ENCODE measurements at places on chromosomes 12 and 14.

DNA sequence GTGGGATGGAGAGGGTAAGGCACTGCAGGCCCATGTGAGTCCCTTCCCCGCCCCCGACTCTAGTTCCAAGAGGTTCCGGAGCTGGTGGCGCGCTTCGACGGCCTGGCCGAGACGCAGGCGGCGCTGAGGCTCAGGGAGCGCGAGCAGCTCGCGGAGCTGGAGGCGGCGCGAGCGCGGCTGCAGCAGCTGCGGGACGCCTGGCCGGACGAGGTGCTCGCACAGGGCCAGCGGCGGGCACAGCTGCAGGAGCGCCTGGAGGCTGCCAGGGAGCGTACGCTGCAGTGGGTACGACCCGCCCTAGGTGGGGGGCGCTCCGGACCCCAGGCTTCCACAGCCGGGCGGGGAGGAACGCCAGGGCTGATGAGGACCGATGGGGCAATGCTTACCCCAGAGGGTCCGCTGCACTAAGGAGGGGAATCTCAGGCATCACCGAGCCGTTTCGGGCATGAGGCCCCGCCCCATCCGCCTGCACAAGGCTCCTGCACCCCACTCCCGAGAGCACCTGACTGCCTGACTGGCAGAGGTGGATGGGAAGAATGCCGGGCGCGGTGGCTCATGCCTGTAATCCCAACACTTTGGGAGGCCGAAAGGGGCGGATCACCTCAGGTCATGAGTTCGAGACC, 4.9 kb downstream of the CFAP73 start:
- no peak for DNase-seq

GRCh38 chr12:80745851-80746505, 29.3 kb downstream of the MYF5 start:
- DNase-seq: no peak

DNA sequence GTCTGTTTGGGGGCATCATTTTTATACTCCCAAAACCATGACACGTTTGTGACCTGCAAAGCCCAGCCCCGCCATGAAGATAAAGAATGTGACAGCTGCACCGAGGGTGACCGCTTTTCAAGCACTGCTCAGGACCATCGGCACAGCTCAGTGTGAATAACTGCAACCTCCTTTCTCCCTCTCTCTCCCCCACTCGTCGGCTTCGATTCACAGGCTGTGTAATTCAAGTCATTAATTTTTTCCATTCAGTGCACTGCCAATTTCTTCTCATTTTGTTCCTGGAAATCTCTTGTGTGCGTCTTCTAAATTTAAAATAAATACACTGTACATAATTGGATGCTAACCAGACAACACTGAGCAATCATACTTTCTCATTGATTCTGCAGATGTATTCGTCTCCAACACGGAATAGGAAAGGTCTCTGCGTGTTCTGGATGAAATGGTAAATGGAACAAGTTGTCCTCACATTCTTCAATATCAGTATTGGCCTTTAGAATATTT, 260.8 kb downstream of the TTC8 start:
- no peak for DNase-seq

- DNase-seq: no peak
These were observed 41.3 kb downstream of the RAB3IP start for GRCh38 chr12:69779928-69780327.

GRCh38 chr14:98899441-98899840, 372.6 kb downstream of the BCL11B start:
- DNase-seq: no peak

GRCh38 chr12:64545081-64545382, 65.3 kb upstream of the RASSF3 start:
- no peak for DNase-seq

- no peak for DNase-seq
These were observed 56.2 kb downstream of the MIPOL1 start for GRCh38 chr14:37253905-37254304.

DNA sequence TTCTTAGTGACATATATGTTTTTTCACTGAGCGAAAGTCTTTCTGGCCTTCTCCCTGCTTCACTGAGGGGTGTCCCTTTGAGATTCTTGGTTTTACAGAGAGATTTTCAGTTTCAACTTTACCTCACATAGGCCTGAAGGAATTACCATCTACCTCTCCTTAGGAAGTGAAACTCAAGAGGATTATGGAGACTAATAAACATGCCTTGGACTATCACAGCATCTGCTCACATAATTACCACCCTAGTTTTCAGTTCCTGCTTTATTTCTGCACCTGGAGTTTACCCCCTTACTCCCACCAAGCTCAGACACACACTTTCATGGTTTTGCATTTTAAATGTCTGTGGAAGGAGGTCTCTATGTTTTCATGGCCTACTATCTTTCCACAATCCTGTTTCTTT, 118.3 kb upstream of the SCAF11 start:
- DNase-seq: no peak

DNA sequence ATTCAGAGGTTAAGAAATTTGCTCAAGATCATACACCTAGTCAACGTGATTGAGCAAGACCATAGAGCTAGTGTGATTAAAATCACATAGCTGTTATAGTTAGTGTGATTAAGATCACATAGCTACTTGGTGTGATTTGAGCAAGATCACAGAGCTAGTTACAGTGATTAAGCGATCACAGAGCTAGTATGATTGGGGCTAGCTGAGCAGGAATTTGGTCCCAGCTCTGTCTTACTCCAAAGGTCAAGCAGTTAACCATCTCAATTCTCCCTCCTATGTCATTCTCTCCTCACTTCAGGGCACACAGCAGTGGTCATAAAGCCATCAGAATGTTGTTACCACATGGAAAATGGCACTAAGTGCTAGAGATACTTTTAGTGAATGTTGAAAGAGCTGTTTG, 158.2 kb downstream of the SPTSSA start:
- DNase-seq: no peak

GRCh38 chr12:22190969-22191368, 143.5 kb downstream of the ST8SIA1 start:
- DNase-seq: no peak

DNA sequence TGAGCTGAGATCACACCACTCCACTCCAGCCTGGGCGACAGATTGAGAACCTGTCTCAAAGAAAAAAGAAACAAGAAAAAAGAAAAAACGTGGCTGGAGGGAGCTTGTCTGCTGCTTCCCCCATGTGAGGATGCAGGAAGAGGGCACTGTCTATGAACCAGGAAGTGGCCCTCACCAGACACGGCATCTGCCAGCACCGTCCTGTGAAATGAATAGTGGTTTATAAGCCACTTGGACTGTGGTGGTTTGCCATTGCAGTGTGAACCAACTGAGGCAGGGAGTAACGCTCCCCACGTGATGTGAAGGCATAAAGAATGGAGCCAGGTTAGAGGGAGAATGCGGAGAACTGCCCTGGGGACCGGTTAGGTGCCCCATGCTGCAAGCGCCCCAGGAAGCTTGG, 4.5 kb upstream of the BRF1 start:
- no peak for DNase-seq

DNA sequence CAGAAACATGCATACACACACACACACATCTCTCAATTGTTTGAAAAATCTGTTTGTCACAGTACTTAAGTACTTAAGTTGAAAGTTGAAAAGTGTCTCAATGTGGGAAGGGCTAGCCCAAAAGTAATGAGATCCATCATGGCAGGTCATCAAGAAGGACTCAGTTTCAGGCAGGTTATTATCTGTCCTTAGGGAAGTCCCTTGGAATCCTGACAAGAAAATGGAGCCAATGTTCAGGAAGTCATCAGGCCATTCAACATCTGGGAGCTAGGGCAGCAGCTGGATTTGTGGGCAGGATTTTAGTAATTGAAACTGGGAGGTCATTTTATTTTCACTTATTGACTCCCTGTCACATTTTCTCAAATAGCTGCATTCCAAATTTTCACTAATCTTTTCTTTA, 56.0 kb downstream of the MSRB3 start:
- no peak for DNase-seq

GRCh38 chr12:132517013-132517739, 27.2 kb downstream of the FBRSL1 start:
- DNase-seq: no peak

- DNase-seq: peak; percentile 0
These were observed 545.1 kb upstream of the ATP2B1 start for GRCh38 chr12:90253674-90254181.

DNA sequence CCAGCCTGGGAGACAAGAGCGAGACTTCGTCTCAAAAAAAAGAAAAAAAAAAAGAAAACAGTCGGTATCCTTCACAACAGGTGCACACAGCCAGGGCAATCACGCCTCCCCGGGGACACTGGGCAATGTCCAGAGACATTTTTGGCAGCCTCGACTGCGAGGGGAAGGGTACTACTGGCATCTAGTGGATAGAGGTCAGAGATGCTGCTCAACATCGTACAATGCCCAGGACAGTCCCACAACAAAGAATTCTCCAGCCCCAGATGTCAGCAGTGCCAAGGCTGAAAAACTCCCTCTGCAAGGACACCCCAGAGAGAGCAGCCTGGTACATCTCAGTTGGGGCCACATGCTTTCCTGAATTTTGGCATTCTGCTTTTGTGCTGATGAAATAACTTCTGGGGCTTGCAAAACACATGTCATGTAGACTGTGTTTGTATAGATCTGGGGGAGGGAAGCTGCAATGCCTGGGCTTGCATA, 21.5 kb downstream of the ALDH2 start:
- no peak for DNase-seq

GRCh38 chr14:94389104-94389469, 685 bp upstream of the SERPINA1 start:
- DNase-seq: no peak

- no peak for DNase-seq
These were observed 176.1 kb downstream of the AEBP2 start for GRCh38 chr12:19615384-19615725.

GRCh38 chr14:92792885-92793284, 1.2 kb upstream of the GOLGA5 start:
- no peak for DNase-seq

GRCh38 chr12:110111476-110112334, 12.5 kb upstream of the IFT81 start:
- no peak for DNase-seq

DNA sequence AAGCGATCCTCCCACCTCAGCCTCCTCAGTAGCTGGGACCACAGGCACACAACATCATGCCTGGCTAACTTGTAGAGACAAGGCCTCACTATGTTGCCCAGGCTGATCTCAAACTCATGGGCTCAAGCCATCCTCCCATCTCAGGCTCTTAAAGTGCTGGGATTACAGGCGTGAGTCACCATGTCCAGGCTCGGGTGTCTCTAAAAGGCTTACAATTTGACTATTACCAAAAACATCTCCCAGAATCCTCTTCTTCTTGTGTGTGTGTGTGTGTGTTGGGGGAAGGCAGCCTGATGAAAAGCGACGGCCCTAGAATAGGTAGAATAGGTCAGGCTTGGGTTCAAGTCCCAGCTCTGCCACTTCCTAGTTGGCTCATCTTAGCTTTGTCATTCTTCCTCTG, 16.8 kb downstream of the MSI1 start:
- no peak for DNase-seq

GRCh38 chr12:122740351-122740750, 9.7 kb upstream of the HCAR1 start:
- no peak for DNase-seq

GRCh38 chr12:53380794-53381730, 1.1 kb downstream of the SP1 start:
- DNase-seq: no peak

GRCh38 chr12:14169281-14169680, 187.9 kb upstream of the GRIN2B start:
- no peak for DNase-seq

DNA sequence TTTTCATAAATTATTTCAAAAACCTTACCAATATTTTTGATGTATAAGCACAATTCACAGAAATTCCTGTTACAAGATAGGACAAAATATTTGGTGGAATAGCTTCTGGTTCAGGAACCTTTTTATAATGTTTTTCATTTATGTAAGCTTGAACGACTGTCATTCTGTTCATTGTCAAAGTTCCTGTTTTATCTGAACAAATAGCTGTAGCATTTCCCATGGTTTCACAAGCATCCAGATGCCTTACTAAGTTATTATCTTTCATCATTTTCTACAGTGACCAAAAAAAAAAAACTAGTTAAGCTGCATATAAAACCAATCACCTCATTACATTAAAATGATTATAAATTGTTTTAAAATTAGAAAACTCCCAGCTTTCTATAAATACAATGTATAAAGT, 87.1 kb downstream of the ATP2B1 start:
- no peak for DNase-seq

DNA sequence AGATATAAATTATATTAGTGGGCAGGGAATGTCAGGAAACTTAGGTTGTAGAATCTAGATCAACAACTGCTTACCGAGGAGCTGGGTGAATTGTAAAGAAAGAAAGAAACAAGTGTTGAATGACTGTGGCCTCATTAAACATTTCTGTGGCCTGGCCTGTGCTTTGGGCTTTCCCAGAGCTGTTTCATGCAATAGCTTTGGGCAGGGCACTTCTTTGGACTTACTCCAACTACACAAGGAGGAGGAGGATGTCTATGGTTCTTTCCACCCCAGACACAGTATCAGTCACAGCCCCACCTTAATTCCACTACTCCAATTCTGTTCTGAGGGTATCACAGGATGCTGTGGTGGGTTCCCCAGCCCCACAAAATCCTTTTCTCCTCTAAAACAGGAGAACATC, 38.0 kb downstream of the DPF3 start:
- no peak for DNase-seq

- no peak for DNase-seq
These were observed 236.1 kb upstream of the PLEKHG7 start for GRCh38 chr12:92466391-92467305.

- no peak for DNase-seq
These were observed 209.5 kb downstream of the RBM19 start for GRCh38 chr12:113756609-113757008.

DNA sequence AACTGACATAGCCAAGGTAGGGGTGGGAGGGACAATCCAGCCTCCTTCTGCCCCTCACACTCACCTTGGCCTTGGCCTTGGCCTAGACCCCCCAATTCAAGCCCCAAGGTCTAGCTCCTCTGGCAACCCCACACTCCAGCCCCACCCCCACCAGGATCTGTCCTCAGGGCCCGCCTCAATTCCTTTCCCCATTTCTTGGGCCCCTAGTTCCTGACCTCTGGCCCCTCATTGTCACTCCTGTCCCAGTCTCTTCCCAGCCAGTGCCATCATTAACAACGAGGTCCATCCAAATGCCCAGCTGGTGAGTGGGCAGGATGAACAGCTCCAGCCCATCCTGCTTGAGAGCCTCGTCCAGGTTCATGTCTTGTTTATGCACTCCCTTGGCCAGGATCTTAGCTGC, 6.8 kb upstream of the GDF11 start:
- no peak for DNase-seq

Data from activated T-helper 1 cell treated with Interleukin-2 at 50 U/mL for 16 hours (primary cell).